T-helper 2 cell treated with Interferon-gamma antibody and Interleukin-4, amounts not matched to agents 100 ng/mL and 5 ng/mL, for 36 hours (primary cell): ENCODE measurements at places on chromosomes 3 and 15. TPM values are rescaled to one million over a fixed set of nuclear protein-coding genes. Genes with fewer than 3 reads are reported as not detected.

Gene MRPS22
- total RNA-seq: 39.8 and 43.0 TPM in 2 replicates

Gene TMEM40
- total RNA-seq: not detected in 2 replicates

Gene C3orf49
- total RNA-seq: not detected in 2 replicates

Gene WDR93
- total RNA-seq: not detected in 2 replicates

Gene TMEM108
- total RNA-seq: not detected in 2 replicates

Gene SLC51A
- total RNA-seq: not detected in 2 replicates

Gene GUCA1C
- not detected in 2 replicates for total RNA-seq

Gene FRMD5
- total RNA-seq: 0.25 TPM in 1 of 2 replicates, not detected in the other

Gene FAM174B
- total RNA-seq: 2.7 and 4.3 TPM in 2 replicates

Gene PLA2G4D
- total RNA-seq: not detected in 2 replicates

Gene KLF15
- not detected in 2 replicates for total RNA-seq

Gene ANKUB1
- not detected in 2 replicates for total RNA-seq

Gene ITPKA
- total RNA-seq: 0.91 and 0.93 TPM in 2 replicates

Gene CCRL2
- 3.5 and 4.1 TPM in 2 replicates for total RNA-seq

Gene PARP15
- total RNA-seq: 37.1 and 41.1 TPM in 2 replicates

Gene SPINK8
- total RNA-seq: not detected in 2 replicates

Gene CSTA
- not detected in 2 replicates for total RNA-seq

Gene CFAP161
- total RNA-seq: 0.11 TPM in 1 of 2 replicates, not detected in the other

Gene EXD1
- not detected in 2 replicates for total RNA-seq

Gene LDHAL6B
- not detected in 2 replicates for total RNA-seq

Gene ALS2CL
- 3.2 and 3.5 TPM in 2 replicates for total RNA-seq

Gene MYLK
- total RNA-seq: 0.18 and 0.30 TPM in 2 replicates

Gene NPAP1
- total RNA-seq: not detected in 2 replicates

Gene RPL14
- 2,187 and 2,192 TPM in 2 replicates for total RNA-seq

Gene OR4F6
- not detected in 2 replicates for total RNA-seq

Gene TRAT1
- 99.2 and 102 TPM in 2 replicates for total RNA-seq

Gene ZBED2
- total RNA-seq: 13.1 and 14.2 TPM in 2 replicates

Gene TRAIP
- total RNA-seq: 30.4 and 31.8 TPM in 2 replicates

Gene TGM4
- not detected in 2 replicates for total RNA-seq

Gene NRROS
- 85.8 and 87.2 TPM in 2 replicates for total RNA-seq

Gene ARL14
- not detected in 2 replicates for total RNA-seq

Gene RBP2
- not detected in 2 replicates for total RNA-seq

Gene IL17RB
- 58.0 and 63.5 TPM in 2 replicates for total RNA-seq

Gene FOXB1
- 1.5 and 1.6 TPM in 2 replicates for total RNA-seq

Gene CPNE9
- 0.20 and 0.36 TPM in 2 replicates for total RNA-seq

Gene P2RY12
- total RNA-seq: not detected in 2 replicates

Gene NXPE3
- total RNA-seq: 21.3 and 22.1 TPM in 2 replicates

Gene ZNF619
- 9.1 and 10.3 TPM in 2 replicates for total RNA-seq

Gene BRK1
- 108 and 110 TPM in 2 replicates for total RNA-seq

Gene ROPN1B
- not detected in 2 replicates for total RNA-seq
